ENCODE measurements at places on chromosomes 2 and 18.

DNA sequence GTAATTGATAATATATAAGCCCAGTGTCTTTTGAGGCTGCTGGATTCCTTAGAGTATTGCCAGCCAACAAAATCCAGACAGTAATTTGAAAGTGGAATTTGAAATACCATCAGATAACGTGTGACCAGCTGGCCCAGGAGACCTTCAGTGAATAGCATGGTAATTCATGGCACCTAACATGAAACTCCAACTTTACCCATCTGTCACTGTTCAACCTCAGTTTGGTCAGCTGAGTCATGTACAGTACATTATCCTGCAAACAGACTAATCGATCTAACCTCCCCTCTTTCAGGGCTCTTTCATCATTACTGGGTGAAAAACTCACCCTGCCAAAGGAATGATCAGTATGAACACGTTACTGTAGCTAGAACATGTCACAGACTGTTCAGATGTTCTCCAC lies 230.6 kb downstream of the DOK6 start:
- DNase-seq: no peak

DNA sequence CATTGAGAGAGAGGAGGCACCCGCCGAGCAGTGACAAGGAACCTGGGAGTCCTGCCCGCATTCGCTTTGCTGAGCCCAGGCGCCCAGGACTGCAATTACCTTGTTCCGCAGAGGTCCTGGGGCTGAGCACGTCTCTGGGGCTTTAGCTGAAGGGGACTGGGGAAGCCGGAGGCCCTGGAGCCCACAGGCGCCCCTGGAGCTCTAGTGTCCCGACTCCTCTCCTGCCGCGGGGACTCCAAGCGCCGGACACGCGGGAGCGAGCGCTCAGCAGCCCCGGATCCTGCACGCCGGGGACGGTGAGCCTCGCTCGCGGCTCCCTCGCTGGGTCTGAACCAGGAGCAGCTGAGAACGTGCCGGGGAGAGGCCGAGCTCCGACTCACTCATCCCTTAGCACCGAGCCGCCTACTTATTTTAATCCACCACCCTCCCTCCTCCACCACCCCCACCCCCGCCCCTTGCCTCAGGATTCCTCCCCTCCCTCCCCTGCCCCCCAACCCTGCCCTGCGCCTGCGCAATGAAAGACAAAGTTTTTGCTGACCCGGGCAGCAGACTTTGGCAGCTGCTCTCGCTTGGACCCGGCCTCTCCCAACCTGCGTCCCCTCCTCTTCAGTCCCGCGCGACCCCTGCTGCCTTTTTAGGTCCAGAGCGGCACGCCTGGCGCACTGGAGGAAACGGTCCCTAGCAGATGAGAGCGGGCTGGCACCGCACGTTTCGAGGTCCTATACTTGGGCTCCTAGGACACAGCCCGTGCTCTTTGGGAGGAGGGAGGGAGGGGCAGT lies at the start of gene OSR1:
OSR1 (minus strand) TSS at position 382 of the 779 bp plus-strand sequence. CDS start 4,818 bp downstream, outside the sequence.
- no peak for DNase-seq

- no peak for DNase-seq
Measured at GRCh38 chr18:69878213-69878933, 69.3 kb downstream of the CD226 start.

- no peak for DNase-seq
Measured at GRCh38 chr2:152183401-152184073, 8.0 kb upstream of the STAM2 start.

DNA sequence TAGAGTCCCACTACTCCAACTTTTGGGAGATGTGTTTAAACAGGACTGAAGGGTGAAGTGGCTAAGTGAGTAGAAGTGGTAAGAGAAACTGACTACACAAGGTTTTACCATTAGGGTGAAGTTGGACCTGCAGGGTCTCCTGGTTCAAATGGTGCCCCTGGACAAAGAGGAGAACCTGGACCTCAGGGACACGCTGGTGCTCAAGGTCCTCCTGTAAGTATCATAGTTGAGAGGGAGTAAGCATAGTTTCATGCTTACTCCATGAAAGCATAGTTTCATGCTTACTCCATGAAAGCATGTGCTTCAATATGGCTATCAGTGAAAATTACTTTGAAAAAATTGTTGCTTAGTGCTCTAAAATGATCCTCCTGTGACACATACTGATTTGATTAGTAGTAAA lies 19.1 kb downstream of the COL3A1 start:
- no peak for DNase-seq

DNA sequence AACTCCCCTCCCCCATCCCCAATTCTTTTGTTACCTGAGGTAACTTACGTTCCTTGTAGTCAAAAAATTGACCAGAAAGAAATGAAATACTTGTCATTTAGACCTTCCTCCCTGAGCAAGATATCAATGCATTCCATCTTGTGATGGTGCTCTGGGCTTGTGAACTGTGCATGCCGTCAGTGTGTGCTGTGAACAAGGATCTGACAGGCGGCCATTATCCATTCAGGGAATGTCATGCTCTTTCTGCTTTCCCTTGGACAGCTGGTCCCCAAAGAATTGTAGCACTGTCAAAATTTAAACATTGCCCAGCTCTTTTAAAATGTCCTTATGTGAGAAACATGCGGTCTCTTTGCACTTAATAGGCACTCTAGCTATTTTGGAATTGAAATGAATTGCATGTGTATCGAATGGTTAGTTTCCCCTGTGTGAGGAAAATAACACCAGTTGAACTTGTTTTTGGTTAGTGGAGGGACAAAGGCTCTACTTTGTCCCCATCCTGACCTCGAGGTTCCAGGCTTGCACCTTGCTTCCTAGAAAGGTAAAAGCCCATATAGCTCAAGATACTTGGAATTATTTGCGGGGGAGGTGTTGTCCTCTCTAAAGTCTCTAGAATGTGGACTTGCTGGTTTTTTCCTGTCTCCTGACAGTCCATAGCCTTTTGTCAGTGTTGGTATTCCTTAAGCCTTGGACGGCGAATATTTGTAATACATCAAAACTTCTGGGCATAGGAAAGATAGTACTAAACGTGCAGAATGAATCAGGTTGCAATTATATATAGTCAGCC lies 350.9 kb downstream of the NUP35 start:
- no peak for DNase-seq

GRCh38 chr2:109613081-109613921 lies 465 bp downstream of the SEPTIN10 start:
- DNase-seq: peak; percentile 72

- DNase-seq: no peak
Measured at GRCh38 chr18:78448106-78448505, 531.5 kb upstream of the SALL3 start.

- DNase-seq: no peak
Measured at GRCh38 chr2:105943977-105944376, 199.3 kb downstream of the NCK2 start.

DNA sequence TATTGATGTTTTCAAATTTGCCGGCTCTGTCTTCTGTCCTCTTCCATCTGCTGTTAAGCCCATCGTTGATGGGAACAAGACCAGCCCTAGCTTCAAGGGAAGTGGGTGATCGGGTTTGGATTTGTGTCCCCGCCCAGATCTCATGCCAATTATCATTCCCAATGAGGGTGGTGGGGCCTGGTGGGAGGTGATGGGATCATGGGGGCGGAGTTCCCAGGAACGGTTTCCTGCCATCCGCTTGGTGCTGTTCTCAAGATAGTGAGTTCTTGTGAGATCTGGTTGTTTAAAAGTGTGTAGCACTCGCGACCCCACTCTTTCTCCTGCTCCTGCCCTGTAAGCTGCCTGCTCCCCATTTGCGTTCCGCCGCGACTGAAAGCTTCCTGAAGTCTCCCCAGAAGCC lies 9.5 kb downstream of the ASB18 start:
- DNase-seq: no peak

GRCh38 chr2:120108049-120108448 lies 95.2 kb downstream of the EPB41L5 start:
- peak; percentile 69 for DNase-seq

GRCh38 chr2:21052044-21052443 lies 8.2 kb upstream of the APOB start:
- DNase-seq: no peak

DNA sequence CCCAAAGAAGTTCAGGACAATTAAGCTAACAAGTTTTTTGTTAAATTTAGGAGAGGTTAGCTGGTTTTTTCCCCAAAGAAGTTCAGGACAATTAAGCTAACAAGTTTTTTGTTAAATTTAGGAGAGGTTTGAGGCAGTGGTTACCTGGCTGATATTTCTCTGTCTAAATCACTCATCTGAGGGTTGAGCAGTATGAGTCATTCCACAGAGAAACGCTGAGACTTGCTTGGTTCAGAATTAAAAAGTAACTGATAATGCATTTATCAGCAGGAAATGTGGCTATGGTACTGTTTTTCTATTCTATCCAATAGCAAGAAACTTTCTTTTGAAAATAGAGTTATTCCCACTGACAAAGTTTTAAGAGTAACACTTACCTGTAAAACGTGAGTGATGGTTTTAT lies 22.8 kb upstream of the KIDINS220 start:
- DNase-seq: no peak

GRCh38 chr18:79805211-79805887 lies 7.6 kb downstream of the KCNG2 start:
- no peak for DNase-seq

DNA sequence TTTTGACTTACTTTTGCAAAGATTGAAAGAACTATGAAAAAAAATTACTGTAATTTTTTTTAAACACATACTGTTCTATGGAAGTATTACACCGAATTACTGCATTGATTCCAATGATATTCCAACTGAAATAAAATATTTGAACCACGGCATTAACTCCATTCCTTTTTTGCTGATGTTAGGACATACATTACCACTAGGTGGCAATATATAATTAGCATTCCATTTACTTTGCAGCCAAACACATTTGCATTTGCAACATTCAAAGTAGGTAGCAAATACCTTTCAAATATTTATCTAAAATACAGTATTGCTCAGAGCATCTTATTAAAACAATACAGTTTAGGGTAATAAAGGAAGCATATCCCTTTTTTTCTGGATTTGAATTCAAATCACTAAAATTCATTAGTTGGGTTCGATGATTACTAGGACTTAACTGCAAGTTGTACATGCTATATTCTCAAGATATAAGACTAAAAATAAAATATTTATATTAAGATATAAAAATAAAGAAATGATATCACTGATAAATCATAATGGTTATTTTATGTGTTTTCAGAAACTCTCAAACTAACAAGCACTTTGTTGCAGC lies 31.3 kb downstream of the LANCL1 start:
- no peak for DNase-seq

DNA sequence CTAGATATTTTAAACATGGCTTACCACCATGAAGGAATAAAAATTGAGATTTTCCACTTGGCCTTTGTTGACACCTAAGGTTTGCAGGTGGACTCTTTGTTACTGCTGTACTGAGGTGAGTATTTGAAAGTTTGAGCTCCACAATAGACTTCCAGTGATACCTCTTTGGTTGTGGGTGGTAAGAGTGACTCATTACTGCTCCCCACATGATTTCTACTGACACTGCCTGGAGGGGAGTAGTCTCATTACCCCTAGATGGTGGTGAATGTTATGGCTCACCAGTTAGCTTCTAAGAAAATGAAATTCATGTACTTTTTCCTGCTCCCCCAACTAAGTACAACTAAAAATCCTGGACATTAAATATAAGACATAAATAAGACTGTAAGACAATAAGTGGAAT lies 1183.1 kb upstream of the TMEFF2 start:
- DNase-seq: no peak

DNA sequence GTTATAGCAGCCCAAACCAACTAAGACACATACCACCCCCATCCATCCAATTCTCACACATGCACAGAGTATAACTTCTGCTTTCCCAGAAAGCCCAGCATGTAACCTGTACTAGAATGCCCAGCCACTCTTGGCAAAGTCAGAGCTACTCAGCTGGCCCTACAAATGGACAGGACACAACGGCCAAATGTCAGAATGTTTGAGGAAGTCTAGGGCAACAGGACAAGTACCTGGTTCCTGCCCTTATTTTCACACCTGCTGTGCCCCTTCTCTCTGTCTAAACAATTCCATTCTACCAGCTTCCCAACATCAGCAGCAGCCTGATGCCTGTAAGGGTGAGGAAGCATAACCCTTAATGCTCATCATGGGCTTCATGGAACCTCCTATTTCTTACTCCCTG lies 15.1 kb upstream of the BZW1 start:
- no peak for DNase-seq

DNA sequence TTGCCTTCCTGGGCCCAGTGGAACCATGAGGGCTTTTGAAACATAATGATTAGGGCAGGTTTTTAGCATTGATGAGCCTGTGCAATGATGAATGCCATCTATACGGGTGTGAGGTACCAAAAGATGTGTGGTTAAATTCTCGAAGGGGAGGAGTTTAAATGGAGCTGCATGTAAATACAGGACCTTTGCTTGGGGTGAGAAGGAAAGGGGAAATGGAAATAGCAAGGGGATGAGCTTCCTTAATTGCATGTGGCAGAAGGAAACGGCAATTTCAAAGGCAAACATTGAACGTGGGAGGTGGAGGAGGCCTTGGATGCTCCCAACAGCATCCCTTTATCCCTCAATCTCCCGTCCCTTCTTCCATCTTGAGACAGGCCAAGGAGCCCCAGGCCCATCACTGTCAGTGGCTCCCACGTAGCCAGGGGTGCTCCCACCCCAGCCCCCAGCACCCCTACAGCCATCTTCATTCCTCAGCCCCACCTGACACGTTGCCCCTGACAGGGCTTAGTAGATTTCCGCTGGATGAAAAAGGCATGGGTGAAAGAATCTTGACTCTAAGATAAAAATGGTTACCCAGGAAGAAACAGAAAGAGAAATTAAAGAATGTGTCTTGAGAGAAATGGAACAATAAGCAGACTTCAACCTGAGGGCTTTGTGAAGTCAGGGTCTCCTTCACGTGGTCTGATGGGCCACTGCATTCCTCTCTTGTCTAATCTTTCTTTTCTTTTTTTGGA lies 32.5 kb downstream of the INPP5D start:
- no peak for DNase-seq

GRCh38 chr2:69612200-69612599 lies 31.3 kb downstream of the AAK1 start:
- DNase-seq: no peak

- DNase-seq: no peak
Measured at GRCh38 chr18:35603008-35603407, 21.5 kb downstream of the GALNT1 start.

GRCh38 chr2:60140185-60140584 lies 413.3 kb downstream of the BCL11A start:
- DNase-seq: no peak

- DNase-seq: peak; percentile 81
Measured at GRCh38 chr18:39681061-39681460, 2115.5 kb upstream of the CELF4 start.

- peak; percentile 82 for DNase-seq
Measured at GRCh38 chr2:29580223-29580622, 341.2 kb downstream of the ALK start.

DNA sequence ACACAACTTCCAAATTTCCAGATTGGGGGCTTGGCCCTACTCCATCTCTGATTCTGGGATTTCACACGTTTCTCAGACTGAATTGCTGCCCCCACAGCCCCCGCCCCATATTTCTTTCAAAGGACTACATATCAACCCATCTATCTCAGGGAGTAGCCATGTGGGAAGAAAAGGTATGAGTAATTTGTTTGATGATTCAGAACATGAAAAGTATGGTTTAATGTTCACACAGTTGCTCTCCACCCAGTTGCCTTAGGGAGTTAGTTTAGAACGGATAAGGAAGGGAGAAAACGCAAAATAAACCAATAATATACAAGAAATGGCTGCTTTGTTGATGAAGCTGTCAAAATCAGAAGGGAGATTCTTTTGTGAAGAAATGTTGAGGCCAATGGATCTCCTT lies 145.1 kb downstream of the PIEZO2 start:
- no peak for DNase-seq

Measured in spinal cord (tissue), 10 donors.